ENCODE measurements at places on chromosomes 3 and 15.

GRCh38 chr15:66770518-66771350, 68.7 kb downstream of the SMAD6 start:
- DNase-seq, result no peak

DNA sequence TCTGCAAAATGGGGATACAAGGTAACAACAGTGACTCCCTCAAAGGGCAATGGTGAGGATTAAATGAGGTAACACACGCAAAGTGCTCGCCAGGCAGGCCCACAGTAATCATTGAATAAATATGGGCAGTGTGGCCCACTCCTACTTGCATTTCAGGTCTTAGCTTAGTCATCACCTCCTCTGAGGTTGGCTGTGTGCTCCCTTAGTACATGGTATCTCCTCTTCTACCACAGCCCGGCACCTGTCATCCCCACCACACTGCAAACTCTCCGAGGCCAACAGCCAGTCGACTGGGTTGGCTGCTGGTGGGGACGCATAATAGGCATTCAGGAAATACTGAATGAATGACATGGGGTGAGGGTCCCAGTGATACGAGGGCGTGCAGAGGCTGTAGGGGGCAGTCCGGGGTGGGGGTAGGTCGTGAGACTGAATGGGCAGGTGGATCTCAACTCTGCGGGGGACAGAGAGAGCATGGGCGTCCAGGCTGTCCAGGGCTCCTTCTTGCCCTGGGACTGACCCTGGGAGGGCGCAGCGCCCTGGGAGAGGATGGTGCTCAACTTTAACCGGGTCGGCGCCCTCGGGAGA, 375 bp upstream of the MYZAP start:
- DNase-seq, result no peak

- no peak for DNase-seq
Observed at GRCh38 chr15:90879730-90880366, 4.5 kb upstream of the FES start.

- no peak for DNase-seq
Observed at GRCh38 chr3:186216900-186217819, 108.3 kb upstream of the ETV5 start.

- DNase-seq, result no peak
Observed at GRCh38 chr3:7692866-7693265, 808.8 kb upstream of the LMCD1 start.

GRCh38 chr3:57152151-57153143, 12.7 kb downstream of the IL17RD start:
- DNase-seq, result no peak

DNA sequence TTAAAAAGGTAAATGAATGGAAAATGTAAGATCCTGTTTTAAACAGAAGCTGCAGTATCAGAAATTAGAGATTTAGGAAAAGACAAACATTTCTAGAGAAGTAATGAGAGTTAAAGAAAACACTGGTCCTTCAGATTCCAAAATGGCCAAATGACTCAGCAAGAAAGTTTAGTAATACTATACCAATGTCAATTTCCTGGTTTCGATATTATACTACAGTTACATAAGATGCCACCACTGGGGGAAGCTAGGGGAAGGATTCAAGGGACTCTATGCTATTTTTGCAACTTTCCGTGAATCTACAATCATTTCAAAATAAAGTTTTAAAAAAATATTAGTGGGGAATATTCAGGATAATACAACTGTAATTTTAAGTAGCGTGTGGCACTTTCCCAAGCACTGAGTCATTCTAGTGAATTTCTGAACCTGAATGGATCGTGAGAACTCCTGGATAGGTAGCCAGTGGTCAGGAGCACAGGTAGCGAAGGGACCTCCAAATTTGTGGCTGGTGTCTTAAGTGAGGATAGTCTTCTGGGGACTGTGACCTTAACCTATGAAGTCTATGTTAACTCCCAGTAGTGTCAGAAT, 37.6 kb downstream of the TMCC1 start:
- no peak for DNase-seq

DNA sequence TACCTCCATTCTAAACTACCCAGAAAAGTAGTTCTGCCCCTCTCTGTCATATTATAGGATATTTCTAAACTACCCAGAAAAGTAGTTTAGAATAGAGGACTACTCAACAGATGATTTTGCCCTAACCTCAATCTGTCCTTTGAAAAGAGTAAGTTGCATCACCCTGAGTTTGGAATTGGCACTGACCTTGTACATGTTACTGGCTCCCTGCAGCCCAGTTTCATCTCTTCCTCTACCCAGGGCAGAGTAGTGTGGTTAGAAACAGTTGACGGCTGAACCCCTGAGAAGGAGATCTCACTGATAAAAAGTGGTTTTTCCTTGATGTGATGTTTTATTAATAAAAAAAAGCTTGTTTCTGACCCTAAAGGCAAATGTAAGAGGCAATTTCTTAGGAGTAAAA, 340.5 kb upstream of the NECTIN3 start:
- DNase-seq, result no peak

DNA sequence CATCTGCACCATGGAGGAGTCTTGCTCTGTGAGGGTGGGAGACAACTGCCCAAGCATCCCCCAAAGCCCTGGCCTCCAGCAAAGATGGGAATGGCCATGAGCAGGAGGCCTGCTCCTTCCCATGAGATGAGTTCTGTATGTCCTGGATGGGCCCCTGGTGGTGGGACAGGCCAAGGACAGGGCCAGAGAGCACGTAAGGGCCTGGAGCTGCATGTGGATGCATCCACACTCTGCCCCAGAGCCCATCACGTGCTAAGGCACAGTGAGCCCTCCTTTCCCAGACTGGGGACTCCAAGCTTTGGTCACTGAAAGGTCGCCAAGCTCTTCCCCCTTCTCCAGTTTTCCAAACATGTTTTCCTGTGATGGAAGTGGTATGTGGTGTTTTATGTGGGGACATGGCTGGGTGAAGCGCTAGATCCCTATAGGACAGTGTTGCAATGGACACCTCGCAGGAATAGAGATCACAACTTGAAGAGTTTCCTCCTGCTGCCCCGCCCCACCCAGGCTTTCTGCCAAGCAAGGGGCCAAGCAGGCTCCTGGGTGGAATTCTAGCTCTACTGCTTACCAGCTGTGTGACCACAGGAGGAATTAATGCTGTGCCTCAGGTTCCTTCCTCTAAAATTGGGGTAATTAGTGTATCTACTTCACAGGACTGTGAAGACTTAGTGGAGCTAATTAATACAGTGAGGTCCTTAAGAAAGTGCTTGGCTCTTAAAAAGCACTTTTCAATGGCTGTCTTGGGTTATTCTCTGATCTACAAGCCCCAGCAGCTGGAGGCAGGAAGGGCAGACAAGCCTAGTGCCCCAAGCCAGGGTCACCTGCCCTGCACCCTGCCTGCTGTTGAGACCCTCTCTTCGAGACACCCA, 106.4 kb upstream of the RPL32 start:
- no peak for DNase-seq

GRCh38 chr3:36649125-36649524, 115.2 kb downstream of the DCLK3 start:
- no peak for DNase-seq

DNA sequence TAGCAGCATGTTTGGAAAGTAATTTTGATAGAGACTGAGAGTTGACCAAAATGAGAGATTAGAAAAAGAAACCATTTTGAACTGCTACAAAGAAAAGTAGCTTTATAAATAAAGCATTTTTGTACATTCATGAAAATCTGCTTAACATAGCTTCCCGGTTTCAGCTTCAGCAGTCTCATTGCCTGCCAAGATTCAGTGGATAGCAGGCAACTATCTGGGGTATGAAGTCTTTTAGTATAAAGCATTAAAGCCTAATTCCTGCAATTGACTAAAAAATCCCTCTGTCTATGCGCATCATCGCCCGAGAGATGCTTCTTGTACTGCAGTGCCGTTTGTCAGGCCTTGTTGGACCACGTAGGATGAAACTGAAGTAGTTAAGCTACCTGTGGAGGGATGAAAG, 588.4 kb downstream of the NAALADL2 start:
- DNase-seq, result no peak

DNA sequence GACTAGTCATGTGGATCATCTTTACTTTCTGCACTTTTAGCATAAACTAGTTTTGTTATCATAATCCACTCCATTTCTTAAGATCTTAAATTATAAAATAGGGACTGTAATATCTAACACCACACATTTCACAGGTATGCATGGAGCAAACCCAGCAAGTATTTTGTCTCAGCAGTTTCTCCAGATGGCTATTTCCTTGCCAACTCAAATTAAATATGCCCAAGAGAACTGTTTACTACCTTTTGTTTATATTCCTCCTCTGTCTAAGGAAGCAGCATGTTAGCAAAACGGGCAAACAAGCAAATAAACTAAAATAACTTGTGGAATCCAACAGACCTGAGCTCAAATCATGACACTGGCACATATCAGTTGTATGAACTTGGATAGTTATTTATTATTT, 379.8 kb downstream of the LSAMP start:
- DNase-seq, result no peak

DNA sequence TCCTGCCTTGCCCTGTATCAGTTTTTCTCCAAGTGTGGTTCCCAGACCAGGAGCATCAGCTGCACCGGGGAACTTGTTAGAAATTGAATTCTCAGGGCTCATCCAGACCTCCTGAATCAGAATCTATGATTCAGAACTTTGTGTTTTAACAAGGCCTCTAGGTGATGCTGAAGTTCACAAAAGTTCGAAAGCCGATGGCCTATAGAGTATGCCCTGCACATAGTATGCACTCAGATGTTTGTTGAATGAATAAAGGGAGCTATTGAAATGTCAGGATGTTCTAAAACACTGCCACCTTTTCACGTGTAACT, 664 bp upstream of the LARP6 start:
- DNase-seq, result no peak

DNA sequence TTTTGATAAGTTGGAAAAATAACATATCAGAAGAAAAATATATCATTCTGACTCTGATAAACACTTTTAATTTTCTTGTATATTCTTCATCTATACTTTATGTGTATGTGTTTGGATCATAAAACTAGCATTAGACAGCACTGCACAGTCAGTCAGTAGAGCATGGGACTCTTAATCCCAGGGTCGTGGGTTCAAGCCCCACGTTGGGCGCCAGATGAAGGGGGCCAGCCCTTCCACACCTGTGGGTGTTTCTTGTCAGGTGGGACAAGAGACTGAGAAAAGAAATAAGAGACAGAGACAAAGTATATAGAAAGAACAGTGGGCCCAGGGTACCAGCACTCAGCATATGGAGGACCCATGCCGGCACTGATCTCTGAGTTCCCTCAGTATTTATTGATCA, 546.0 kb upstream of the NR2F2 start:
- no peak for DNase-seq

DNA sequence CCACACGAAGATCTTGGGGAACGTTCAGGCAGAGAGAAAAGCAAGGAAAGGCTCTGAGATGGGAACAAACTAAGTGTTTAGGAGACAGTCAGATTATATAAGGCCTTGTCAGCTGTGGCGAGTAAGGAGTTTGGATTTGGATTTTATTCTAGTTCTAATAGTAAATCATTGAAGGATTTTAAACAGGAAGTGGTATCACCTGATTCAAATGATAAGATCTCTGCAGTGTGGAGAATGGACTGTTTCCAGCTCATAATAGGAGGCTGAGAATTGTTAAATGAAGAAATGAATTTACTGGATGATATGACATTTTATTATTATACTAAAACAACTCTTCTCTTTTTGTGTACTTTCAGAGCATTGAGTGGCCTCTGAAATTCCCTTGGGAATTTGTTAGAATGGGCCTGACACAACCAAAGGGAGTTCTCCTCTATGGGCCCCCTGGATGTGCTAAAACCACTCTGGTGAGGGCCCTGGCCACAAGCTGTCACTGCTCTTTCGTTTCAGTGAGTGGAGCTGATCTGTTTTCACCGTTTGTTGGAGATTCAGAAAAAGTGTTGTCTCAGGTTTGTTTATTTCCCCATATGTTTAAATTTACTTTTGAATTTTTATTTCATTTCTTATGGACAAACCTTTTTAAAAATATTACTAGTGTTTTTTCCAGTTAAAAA, 36.0 kb upstream of the GATM start:
- DNase-seq, result no peak

DNA sequence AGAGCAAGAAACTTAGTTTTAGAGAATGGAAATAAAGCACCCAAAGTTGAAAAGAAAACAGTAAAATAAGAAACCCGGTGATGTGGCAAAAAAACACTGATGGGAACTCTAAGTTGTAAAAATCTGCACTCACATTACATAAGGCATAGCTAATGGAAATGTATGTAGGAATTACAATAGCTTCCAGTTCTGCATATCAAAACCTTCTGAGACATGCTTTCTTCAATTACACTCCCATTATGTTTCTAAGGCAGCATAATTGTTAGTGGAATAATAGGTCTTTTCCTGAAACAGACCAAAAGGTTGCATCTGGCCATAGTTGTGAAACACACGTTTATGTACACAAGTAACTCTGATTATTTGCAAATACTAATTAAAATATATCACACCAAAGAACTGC, 41.4 kb downstream of the SLC30A4 start:
- DNase-seq, result no peak

DNA sequence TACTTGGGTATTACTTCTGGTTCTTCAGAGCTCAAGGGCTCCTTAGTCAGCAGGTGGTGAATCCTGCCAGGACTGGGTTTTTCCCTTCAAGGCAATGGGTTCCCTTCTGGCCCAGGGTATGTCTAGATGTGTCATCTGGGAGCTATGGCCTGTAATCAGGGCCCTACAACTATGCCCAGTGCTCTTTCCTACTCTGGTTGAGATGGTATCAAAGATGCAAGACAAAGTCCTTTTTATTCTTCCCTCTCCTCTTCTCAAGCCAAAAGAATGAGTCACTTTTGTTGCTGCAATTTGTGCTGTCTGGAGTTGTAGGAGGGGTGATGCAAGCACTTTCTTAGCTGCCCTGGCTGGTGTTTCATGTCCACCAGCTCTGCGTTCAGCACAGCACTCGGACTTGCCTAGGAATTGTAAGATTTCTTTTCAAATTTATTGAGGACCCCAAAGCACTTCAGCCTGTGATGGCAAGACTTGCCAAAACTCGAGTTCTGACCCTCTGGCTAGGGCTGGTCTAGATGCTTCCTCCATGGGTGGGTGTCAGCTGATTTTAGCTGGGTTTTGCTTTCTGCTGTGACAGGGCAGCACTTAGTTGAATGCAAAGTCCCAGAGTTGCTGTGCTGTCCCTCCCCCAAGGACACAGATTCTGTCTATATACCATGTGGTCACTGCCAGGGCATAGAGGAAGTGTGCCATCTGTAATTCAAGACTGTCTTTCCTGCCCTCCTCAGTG, 129.2 kb upstream of the CBLB start:
- no peak for DNase-seq

DNA sequence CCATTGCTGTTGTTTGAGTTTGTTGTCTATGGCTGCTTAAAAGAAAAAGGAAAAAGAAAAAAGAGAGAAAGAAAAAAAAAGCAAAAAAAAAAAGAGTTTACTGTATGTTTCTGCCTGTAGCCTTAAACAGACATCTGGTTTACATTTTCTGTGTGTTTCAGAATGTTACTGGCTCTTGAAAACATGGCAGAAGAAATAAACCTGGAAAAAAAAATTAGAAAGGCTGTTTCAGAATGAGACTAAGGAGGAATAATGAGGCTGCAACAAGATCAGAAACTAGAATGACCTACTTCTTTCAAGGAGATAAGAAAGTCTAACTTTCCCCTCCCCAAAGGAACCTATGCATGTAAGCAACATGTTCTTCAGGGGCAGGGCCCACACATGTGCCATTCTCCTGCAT, 292.1 kb downstream of the DIPK2A start:
- no peak for DNase-seq

All from stimulated activated CD4-positive, alpha-beta T cell treated with anti-CD3 and anti-CD28 coated beads, Interleukin-1b, Interleukin-23, amount 100 ng/mL, for 24 hours (primary cell).